Hematopoietic multipotent progenitor cell treated with erythropoietin and hydrocortisone succinate and interleukin-3 and kit ligand, for 8 days (in vitro differentiated cells): ENCODE measurements at places on chromosomes 3 and 15.

DNA sequence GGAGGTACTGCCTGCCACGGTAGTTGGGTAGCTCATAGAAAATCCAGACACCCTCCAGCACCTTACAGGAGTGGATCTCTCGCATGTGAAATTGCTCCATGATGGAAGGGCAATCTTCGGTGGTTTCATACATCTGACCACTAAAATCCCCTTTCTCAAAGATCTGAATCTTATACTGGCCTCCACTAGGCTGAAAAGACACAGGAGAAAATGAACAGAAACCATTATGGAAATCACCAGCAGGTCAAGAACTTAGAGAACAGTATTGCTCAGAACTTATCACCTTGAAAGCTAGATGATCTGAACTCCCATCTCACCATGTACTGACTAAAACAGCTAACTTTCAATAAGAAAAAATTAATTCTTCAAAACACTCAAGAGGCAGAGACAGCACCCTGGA lies 5.4 kb downstream of the CRYGS start:
- no peak for DNase-seq

- DNase-seq, result no peak
Observed at GRCh38 chr3:38133209-38133556, 3.7 kb downstream of the ACAA1 start.

GRCh38 chr3:142943349-142943748 lies 20.1 kb downstream of the PAQR9 start:
- DNase-seq, result no peak

DNA sequence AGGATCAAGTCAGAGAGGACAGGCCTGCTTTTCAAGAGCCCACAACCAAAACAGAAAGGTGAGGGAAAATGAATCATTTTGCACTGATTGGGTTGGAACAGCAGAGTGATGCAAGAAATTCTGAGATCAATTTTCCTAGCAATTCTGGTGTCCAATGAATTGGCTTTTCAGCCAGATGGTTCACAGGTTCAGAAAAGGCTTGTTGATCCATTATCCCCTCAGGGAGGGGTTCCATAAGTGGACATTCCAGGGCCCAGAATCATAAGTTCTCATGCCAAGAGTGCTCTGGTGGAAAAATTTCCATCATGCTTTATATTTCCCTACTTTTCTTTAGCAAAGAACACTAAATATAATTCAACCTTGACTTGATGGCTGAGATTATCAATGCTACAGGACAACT lies 16.2 kb downstream of the RBP2 start:
- no peak for DNase-seq

- DNase-seq, result no peak
Observed at GRCh38 chr15:94503293-94503692, 271.9 kb downstream of the MCTP2 start.
